ENCODE measurements at places on chromosomes 1 and 21. TPM values are rescaled to one million over a fixed set of nuclear protein-coding genes. Genes with fewer than 3 reads are reported as not detected.

Gene AMY1A
- not detected for total RNA-seq

Gene FCGR3A
- 1.6 TPM for total RNA-seq

Gene CYP4A11
- under 0.01 TPM for total RNA-seq

Gene OR2M3
- total RNA-seq, result not detected

Measured in skeletal muscle tissue (tissue), 5 donors.